ENCODE measurements at places on chromosomes 3 and 15.

DNA sequence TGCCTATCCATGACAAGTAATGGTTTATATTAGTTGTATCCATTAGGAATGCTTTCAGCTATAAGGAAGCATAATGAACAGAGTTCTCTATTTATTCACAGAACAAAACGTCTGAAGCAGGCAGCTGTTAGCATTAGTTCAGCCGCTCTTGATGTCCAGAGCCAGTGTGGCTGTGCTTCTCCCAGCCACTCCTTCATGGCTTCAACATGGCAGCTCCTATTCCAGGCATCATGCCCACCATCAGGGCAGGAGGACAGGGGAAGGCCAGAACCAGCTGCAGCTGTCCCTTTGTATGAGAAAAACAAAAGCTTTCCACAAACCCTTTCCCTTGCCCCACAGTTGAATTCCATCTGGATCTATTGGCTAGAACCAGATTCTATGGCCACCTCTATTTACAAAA, 12.9 kb upstream of the SNRK start:
- no peak for DNase-seq

- DNase-seq = no peak
These were observed 103.0 kb upstream of the DPPA4 start for GRCh38 chr3:109440353-109440752.

DNA sequence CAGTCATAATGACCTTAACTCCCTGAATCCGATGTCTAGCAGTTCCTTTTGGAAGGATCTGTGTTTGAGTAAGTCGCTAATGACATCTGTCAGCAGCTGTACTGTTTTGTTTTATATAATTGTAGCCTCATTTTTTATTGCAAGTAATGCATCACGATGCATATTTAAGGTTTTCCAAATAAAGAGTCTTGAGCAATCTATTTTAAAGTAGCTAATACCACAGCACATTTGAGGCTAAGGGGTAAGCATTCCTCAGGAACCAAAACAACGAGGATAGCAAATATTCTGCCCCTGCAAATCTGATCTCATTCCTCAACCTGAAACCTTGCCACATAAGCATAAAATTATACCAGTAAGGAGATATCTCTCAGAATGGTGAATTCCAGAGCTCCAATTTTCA, 98.7 kb downstream of the TBC1D5 start:
- no peak for DNase-seq

DNA sequence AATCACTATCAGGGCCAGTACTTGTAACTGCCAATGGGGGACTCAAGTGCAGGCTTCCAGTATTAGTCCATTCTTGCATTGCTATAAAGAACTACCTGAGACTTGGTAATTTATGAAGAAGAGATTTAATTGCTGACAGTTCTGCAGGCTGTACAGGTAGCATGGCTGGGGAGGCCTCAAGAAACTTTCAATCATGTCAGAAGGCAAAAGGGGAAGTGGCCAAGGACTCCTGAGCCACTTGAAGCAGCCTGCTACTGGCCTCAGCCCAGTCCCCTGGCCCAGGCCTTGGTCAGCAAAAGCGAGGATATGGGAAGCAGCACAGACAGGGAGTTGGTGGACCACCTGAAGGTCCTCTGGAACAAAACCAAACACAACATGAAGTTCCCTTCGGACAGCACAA, 29.2 kb upstream of the OR5K1 start:
- DNase-seq = no peak

DNA sequence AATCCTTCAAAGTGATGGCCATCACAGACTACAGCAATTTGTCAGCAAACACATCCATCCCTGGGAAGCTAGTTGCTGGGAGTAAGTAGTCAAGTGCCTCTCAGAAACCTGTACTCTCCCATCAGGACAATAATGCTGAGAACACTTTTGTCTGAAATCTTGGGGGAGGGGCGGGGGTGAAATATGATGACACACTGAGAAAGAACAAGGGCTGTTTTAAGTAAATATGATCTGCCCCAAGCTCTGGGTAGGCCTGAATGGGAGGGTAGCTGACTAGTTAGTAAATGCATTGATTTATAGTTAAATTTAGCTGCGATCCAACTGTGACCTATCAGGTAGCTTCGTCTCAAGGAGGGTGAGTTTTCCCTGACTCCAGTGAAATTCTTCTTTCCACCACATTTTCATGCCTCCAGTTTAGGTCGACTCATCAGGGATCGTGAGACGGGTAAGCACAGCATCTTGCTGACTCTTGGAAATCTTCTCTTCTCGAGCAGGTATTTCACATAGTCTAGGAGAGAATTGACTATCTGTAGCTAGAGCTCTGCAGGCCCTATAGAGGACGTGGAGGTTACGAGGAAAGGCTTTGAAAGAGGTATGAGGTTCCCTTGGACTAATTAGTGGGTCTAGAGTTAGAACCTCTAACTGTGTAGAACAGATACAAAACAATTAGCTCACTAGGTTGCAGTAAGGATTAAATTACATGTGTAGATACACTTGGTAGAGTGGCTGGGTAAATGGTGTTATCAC, 213.4 kb upstream of the SLC2A2 start:
- DNase-seq = no peak

- no peak for DNase-seq
These were observed 246.4 kb upstream of the TPRG1 start for GRCh38 chr3:188925376-188925775.

GRCh38 chr15:74317820-74318375, 49.5 kb downstream of the CYP11A1 start:
- DNase-seq = no peak

DNA sequence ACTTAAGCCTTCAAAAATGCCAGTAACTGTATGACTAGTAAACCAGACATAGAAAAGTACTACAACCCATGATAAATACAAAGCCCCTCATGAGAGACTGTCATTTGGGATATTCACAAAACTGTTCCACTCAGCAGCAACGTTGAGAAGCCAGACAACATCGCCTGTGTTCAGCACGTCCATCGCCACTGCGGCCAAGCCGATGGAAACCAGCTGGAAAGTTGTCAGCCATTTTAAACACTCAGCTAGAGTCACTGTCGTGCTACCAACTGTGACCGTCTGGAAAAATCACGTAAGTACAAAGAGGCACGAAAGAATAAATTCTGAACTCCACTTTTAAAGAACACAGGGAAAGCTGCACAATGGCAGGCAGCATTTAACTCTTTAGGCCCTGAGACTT, 340.7 kb upstream of the WNT5A start:
- no peak for DNase-seq

GRCh38 chr15:40680151-40680550, 14.8 kb upstream of the RAD51 start:
- no peak for DNase-seq

- DNase-seq = no peak
These were observed 55.9 kb upstream of the GCNT3 start for GRCh38 chr15:59555696-59556095.

GRCh38 chr3:151979906-151980305, 106.5 kb downstream of the SUCNR1 start:
- DNase-seq = no peak

DNA sequence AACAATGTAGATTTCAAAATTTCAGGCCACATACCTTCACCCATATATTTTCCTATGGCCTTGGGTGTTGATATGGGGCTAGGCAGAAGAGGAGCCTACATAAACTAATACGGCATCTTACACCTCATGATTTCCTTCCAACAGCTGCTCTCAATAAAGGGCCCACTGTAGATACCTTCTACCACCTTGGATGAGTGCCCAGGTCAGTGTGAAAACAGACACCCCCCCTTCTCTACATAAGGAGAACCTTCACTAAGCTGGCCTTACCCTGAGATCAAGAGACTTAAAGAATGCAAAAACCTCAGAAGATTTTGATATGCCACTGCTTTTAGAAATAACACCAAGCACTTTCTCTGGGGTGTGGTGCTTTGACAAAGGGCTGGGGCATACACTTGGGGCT, 42.7 kb downstream of the SH3BP5 start:
- DNase-seq = no peak

DNA sequence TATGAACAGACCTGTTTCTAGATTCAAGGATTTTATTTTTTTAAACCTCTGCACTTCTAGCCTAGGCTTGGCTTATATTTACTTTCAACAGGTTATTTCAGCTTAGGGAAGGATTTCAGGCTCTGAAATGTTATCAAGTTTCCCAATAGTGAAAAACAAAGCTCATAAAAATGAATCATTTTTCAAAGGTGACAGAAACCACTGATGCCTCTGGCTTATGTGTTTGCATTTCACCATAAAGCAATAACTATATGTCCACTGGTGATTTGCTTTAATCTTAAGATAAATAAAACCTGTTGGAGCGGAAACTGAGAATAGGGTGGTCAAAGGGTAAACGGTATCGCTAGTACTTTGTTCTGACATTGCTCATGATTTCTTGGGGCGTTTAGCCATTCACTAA, 141.2 kb upstream of the LRIG1 start:
- DNase-seq = peak; percentile 81

GRCh38 chr3:129040579-129041300, 19.8 kb upstream of the GP9 start:
- no peak for DNase-seq
